Activated CD4-positive, alpha-beta T cell treated with anti-CD3 and anti-CD28 coated beads for 1 hour (primary cell): ENCODE measurements at places on chromosomes 2 and 18.

GRCh38 chr2:17196380-17196779, 321.9 kb downstream of the RAD51AP2 start:
- no peak for DNase-seq

GRCh38 chr2:42438685-42439084, 55.1 kb downstream of the KCNG3 start:
- no peak for DNase-seq

DNA sequence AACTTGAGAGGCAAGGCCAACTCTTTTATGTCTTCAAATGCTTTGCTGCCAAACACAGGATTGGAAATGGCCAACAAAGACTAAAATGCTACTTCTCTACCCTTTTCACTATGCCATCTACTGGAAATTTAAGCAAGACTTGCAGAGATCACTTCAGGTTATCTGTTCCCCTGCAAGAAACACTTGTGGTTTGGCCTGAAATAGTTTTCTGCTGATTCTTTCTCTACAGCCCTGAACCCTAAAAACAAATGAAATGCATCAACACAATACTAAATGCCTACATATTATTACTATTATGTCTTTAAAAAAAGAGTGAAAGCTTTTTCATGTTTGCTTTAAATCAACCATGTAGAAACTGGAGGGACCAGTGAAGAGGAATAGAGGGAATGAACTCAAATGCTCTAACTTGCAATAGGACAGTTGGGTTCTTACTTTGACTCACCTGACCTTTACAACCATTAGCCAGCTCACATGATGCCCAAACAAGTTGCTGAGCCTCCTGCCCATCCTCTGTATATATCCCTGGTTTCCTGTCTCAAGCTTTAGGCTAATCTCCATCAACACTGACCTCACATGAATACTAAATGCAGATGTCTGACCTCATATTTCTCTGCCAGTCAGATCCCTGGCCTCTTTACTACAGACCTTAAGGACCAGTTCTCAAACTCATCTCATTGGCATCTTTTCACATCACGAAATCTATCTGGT, 17.5 kb upstream of the ADAM17 start:
- DNase-seq: no peak

- no peak for DNase-seq
Measured at GRCh38 chr2:155770516-155770915, 562.0 kb downstream of the NR4A2 start.

DNA sequence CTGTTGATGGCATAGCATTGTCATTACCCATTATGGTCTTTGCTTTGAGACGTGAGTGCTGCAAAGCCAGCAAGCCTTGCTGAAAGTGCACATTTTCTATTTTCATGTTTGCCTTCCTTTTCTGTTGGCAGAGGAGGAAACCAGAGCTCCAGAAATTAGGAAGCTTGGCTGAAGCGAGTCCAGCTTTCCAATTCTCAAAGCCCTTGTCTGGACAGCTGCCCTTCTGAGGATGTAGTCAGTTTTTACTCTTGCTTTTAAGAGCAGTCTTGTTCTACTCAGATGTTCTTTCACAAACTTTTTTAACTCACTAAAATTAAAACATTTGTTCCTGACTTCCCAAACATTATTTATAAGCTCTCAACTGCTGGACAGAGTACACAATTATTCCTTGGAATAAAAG, 93.8 kb downstream of the ICOS start:
- no peak for DNase-seq

GRCh38 chr2:128556633-128557032, 238.0 kb upstream of the HS6ST1 start:
- no peak for DNase-seq

- no peak for DNase-seq
Measured at GRCh38 chr2:219423652-219424377, 5.6 kb downstream of the DES start.

GRCh38 chr18:48100165-48100575, 169.7 kb upstream of the SMAD2 start:
- no peak for DNase-seq

GRCh38 chr2:676647-677055, 555 bp downstream of the TMEM18 start:
- no peak for DNase-seq

DNA sequence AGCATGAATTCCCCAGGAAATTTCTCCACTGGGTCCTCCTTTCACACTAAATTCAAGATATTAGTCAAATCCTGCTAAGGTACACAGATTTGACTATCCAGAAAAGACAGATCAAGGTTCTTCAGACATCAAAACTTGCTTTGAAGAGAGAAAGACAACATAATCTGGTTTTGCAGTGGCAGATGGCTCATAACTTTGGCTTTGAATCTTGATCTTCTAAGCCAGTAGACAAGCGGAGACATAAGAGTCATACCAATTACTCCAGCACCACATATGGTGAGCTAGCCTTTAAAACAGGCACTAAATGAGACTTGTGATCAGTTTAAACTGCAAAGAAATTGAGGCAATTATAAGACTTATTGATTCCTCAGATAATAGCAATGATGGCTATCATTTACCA, 29.3 kb downstream of the PDE11A start:
- DNase-seq: no peak

GRCh38 chr18:62312851-62313250, 12.3 kb upstream of the TNFRSF11A start:
- no peak for DNase-seq

GRCh38 chr2:212451786-212452231, 86.8 kb downstream of the ERBB4 start:
- no peak for DNase-seq

DNA sequence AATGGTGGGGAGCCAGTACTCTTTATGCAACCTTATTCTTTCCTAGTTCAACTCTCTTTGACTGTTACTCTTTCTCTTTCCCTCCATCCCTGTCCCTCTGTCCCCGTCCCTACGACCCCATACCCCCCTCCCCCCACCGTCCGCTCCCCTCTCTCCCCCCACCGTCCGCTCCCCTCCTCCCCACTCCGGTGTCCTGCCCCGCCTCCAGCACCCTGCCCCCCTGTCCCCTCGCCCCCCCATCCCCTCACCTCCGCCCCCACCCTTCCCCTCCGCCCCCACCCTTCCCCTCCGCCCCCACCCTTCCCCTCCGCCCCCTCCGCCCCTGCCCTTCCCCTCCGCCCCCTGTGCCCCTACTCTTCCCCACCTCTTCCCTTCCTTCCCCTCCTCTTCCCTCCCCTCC, 128.4 kb downstream of the LPIN1 start:
- DNase-seq: no peak

- DNase-seq: no peak
Measured at GRCh38 chr2:147520817-147521216, 324.0 kb upstream of the ACVR2A start.

DNA sequence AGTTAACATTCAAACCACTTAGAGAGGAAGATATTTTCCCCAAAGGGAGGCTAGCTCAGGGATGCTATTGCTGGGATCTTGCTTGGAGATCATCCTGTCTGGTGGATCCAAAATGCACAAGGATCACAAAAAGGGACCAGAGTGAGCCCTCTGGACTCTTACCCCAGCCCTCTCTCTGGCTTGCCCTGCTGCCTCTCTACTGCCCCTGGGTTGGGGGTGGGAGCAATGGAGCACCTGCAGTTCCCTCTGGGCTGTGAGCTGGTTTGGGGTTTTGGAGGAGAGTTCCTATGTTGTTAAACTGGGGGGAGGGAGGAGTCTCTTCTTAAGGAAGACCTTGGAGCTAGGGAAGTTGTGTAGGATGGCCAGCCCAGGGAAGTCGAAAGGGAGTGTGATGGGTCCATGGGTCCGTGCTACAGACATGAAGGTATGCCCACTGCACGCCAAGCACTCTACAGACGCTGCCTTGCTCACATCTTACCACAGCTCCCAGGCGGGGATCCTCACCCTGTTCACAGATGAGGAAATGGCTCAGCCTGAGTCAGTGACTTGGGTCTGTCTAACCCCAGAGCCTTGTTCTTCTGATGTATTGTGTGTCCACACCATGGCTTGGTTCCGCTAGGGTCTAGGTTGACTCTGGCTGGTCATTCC, 3.8 kb downstream of the LBH start:
- DNase-seq: peak; percentile 50

DNA sequence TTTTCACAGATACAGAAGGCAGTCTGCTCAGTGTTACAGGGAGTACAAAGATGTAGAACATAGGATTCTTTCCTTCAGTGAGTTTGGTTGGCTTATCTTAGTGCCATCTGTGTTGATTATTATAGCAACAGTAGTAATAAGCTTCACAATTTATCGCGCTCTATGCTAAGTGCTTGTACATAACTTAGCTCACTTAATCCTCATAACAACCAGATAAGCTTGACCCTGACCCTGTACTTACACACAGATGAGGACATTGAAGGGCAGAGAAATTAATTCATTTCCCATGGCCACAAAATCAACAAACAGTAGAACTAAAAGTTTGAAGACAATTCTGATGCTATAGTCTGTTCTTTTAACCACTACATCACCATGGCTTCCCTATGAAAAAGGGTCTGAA, 121.8 kb downstream of the SPHKAP start:
- DNase-seq: no peak

DNA sequence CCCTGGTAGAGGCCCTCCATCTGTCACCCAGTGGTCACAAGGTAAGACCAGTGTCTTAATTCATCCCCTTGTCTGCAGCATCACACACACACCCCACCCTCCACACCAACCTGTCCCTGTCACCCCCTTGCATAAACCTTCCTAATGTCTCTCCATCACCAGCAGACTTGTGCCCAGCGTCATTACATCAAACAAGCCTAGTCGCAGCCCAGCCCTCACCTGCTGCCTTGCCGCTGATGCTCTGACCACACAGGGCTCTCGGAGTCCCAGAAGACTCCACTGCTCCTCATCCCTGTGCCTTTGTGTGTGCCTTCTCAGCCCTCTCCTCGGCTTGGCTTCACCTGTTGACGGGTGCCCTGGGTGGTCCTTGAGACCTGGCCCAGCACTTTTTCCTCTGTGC, 171.2 kb downstream of the GLI2 start:
- DNase-seq: no peak

- no peak for DNase-seq
Measured at GRCh38 chr2:239729681-239730566, 295.2 kb downstream of the NDUFA10 start.

DNA sequence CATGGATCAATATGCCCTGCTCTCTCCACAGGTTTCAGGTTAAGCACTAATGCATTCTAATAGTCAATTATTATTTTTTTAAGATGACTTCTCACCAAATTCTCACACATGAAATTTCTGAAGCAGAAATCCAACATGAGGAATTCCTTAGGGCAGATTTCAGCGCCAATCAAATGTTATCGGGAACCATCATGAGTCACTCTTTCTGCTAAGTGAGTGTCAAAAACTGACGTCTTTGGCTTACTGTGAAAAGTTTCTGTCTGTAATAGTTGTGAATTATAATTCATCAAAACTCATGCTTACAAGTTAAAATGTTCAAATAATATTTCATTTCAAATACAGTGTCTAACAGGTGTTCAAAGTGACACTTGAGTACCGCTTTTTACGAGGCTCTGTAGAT, 1038.6 kb downstream of the SOCS6 start:
- DNase-seq: no peak

DNA sequence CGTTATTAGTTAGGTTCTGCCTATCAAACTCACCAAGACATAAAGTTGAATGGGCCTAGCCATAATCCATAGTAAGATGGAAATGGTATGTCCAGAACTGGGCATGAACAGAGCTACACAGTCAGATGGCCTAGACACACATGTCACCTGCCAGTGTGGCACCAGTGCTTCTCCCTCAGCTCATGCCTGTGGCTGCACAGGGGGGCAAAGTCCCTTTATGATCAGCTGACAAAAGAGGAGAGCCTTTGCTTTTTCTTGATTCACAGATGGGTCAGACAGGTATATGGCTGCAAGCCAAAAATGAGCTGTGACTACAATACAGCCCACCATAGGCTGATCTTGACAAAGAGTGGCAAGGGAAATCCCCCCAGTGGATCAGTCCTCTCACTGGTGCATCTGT, 28.3 kb upstream of the STARD7 start:
- DNase-seq: no peak

GRCh38 chr2:61966087-61966727, 60.7 kb downstream of the COMMD1 start:
- DNase-seq: no peak

DNA sequence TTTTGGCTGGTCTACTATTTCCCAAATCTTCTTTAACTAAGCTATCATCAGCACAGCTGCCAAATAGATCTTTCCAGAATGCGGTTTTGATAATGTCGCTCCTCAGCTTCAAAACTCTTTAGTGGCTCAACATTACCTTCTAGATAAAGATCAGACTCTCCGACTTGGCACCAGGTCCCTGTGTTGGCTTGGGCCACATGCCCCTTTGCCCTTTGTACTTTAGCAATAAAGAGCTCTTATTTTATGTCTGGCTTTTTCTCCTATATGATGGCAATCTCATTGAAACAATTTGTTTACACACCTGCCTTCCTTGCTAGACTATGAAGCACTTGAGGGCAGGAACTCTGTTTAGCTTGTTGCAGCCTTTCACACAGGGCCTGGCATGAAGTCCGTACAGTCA, 128.9 kb upstream of the GATA6 start:
- DNase-seq: no peak

DNA sequence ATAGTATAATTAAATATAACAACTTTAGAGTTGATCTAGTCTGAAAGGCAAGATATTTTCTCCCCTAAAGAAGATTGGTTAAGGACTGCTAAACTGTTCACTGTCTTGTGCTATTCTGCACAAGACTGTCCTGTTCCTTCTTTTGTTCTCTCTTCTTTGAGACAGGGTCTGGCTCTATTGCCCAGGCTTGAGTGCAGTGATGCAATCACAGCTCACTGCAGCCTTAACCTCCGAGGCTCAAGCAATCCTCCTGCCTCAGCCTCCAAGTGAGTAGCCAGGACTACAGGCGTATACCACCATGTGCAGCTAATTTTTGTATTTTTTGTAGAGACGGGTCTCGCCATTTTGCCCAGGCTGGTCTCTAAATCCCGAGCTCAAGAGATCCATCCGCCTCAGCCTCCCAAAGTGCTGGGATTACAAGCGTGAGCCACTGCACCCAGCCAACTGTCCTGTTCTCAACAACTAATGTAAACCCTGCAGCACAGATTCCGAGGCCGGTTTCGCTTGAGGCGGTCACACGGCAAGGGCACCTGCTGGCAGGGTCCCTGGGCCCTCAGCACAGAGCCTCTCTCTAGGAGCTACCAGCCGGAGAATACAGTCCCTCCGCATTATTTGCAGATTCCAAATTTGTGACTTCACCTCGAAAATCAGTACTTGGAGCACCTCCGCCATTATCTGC, 16.4 kb downstream of the PXDN start:
- DNase-seq: no peak

- no peak for DNase-seq
Measured at GRCh38 chr18:60024857-60025256, 125.1 kb downstream of the PMAIP1 start.

GRCh38 chr2:57809230-57809629, 237.4 kb upstream of the VRK2 start:
- no peak for DNase-seq

DNA sequence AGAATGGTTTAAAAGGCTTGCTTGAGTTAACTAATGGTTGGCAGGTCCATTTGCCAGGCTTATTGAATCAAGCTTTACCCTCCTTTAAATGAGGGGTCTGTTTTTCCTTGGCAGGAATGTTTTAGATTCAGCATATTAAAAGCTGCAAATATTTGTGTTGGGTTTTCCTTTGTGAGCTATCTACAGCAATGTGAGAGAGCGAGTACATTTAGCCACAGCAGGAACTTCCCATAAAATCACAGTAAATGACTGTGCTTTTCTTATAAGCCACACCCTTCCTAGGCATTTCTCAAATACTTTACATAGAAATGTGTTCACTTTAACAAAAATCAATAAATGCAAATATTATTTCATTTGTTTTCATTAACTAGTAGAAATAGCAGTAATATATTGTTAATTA, 23.9 kb downstream of the CALCRL start:
- DNase-seq: no peak
